Type B pancreatic cell (in vitro differentiated cells): ENCODE measurements at places on chromosomes 1 and 21. TPM values are rescaled to one million over a fixed set of nuclear protein-coding genes. Genes with fewer than 3 reads are reported as not detected.

- no peaks in the 10 kb centered on the region for H3K27me3 ChIP-seq
- no peak overlapping the region for H3K27ac ChIP-seq
- H3K36me3 ChIP-seq = no peaks in the 10 kb centered on the region
- no peak overlapping the region for H3K4me3 ChIP-seq
- no peak for DNase-seq
- H3K4me1 ChIP-seq = no peaks in the 10 kb centered on the region
Measured at GRCh38 chr1:94721240-94721639, 98.9 kb upstream of the SLC44A3 start.

- H3K4me1 ChIP-seq = no peaks in the 10 kb centered on the region
- H3K36me3 ChIP-seq = no peaks in the 10 kb centered on the region
- H3K27ac ChIP-seq = no peak overlapping the region
- DNase-seq = no peak
- H3K27me3 ChIP-seq = no peaks in the 10 kb centered on the region
- no peak overlapping the region for H3K4me3 ChIP-seq
Measured at GRCh38 chr1:85847356-85847755, 139.1 kb upstream of the ZNHIT6 start.

DNA sequence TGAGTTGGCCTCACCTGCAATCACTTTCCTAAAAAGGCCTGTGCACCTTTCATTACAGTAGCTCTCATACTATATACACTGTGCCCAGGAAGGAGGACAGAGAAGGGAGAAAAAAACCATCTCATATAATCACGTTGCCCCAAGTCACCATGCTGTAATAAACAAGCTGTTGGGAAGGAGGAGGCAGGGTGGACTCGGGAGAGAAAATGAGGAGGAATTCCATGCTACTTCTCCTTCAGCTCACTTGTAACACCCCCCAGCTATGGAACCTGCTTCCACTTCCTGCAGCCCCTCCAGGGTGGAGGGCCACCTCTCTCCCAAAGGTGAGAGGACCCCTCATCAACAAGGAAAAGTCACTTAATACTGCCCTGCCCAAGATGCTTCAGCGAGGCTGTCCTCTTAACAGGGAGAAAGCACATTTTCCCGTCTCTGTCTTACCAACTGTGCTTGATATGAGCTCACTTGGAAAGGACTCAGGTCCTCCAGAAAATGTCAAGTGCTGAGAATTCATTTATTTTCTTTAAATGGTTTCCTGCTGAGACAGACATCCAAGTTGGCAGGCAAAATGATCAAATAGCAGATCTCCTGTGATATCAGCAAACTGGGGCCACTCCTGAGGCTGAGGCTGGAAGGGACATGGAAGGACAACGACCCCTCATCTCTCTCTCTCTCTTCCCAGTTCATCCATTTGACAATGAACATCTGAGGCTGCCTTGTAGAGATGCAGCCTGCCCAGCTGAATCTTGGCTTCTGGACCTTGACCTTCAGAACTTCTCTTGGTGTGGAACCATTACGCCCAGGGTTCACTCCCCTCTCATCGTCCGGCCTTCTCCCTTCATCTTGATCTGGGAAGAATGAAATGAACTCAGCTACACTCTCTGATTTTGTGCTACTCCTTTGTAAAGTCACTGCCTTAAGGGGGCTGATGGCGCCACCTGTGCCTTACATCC is 54.0 kb downstream of the CAPN9 start:
- peak; percentile 27 for DNase-seq
- H3K4me1 ChIP-seq = peaks cover 13% of the 10 kb centered on the region
- H3K36me3 ChIP-seq = no peaks in the 10 kb centered on the region
- no peak overlapping the region for H3K27ac ChIP-seq

DNA sequence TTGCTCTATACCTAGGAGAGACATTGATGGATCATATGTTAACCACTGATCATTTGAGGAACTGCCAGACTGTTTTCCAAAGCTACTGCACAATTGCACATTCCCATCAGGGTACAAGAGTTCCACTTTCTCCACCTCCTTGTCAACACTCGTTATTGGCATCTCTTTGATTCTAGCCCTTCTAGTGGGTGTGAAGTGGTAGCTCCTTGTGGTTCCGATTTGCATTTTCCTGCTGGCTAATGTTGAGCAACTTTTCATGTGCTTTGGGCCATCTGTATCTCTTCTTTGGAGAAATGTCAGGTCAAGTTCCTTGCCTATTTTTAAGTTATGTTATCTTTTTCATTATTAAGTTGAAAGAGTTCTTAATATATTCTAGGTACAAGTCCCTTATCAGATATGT is 90.1 kb downstream of the DMRTB1 start:
- H3K36me3 ChIP-seq = no peaks in the 10 kb centered on the region
- H3K4me3 ChIP-seq = no peak overlapping the region
- DNase-seq = no peak
- no peak overlapping the region for H3K27ac ChIP-seq

GRCh38 chr1:36883315-36883949 is 150.9 kb downstream of the GRIK3 start:
- H3K36me3 ChIP-seq = no peaks in the 10 kb centered on the region
- no peaks in the 10 kb centered on the region for H3K4me1 ChIP-seq
- DNase-seq = peak; percentile 27
- no peak overlapping the region for H3K4me3 ChIP-seq
- H3K27me3 ChIP-seq = peaks cover 17% of the 10 kb centered on the region
- no peak overlapping the region for H3K27ac ChIP-seq

DNA sequence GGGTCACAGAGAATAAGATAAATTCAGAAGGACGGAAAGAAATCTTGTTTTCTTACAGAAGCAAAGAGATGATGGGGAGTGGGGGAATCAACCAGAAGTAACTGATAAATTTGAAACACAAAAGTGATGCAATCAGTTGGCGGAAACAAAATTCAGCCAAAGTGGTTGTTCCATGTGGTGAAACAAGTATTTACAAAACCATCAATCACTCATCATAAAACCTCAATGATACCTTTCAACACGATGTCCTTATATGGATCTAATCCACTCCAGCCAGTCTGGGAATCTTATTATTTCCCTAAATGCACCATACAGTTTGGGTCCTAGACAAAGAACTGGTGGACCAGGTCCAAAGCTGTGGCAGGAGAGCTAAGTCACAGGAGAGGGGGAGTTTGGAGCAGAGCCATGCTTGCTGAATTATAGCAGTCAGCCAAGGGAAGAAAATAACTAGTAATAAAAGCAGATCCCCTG is 303.8 kb upstream of the LRRC7 start:
- no peak for DNase-seq
- peak overlapping the region; percentile 56 for H3K27ac ChIP-seq

GRCh38 chr21:45997495-45998275 is 16.1 kb downstream of the COL6A1 start:
- H3K27ac ChIP-seq = no peak overlapping the region
- no peaks in the 10 kb centered on the region for H3K36me3 ChIP-seq
- no peaks in the 10 kb centered on the region for H3K27me3 ChIP-seq
- H3K4me1 ChIP-seq = no peaks in the 10 kb centered on the region
- H3K4me3 ChIP-seq = no peak overlapping the region

- H3K27ac ChIP-seq = no peak overlapping the region
- peaks cover 33% of the 10 kb centered on the region for H3K4me1 ChIP-seq
- no peak for DNase-seq
- H3K36me3 ChIP-seq = no peaks in the 10 kb centered on the region
- no peak overlapping the region for H3K4me3 ChIP-seq
Measured at GRCh38 chr1:162699366-162699765, 67.1 kb downstream of the DDR2 start.

DNA sequence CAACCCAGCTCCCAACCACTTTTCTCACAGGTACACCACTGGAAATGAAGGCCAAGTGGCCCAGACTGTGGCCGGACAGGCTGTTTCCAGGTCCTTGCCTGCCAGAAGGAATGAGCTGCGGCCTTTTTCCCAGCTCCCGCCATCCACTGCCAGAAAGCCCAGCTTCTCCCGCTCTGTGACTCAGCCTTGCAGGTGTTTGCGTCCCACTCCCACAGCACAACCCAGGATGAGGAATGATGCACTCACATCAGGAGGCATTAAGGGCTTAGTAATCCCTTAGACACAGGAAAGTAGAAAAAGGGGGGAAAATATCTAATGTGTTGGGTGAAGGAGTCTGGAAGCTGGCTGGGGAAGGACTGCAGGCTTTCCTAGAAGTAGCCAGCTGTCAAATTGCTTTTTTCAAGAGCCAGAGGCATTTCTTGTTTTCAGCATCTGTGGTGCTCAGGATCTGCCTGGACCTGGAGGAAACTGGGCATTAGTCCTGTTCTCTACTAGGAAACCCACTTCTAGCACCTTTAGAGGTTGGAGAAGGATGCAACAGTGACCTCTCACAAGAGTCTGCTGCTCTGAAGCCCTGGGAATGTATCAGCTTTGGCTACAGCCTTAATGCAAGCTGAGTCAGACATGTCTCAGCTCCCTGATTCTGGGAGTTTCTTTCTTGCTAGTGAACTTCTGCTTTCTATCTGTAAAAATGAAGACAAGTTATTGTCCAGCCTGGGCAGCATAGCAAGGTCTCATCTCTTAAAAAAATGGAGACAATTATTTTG is 13.2 kb upstream of the MAP1LC3C start:
- H3K27me3 ChIP-seq = no peaks in the 10 kb centered on the region
- H3K36me3 ChIP-seq = no peaks in the 10 kb centered on the region
- H3K27ac ChIP-seq = no peak overlapping the region
- no peak overlapping the region for H3K4me3 ChIP-seq

GRCh38 chr21:33162436-33162951 is 67.2 kb upstream of the IFNAR2 start:
- peaks cover 49% of the 10 kb centered on the region for H3K27me3 ChIP-seq
- H3K36me3 ChIP-seq = no peaks in the 10 kb centered on the region
- H3K4me1 ChIP-seq = peaks cover 10% of the 10 kb centered on the region
- H3K27ac ChIP-seq = no peak overlapping the region
- DNase-seq = no peak
- H3K4me3 ChIP-seq = peak overlapping the region; percentile 46

- DNase-seq = no peak
- no peaks in the 10 kb centered on the region for H3K27me3 ChIP-seq
- no peaks in the 10 kb centered on the region for H3K36me3 ChIP-seq
- H3K4me3 ChIP-seq = no peak overlapping the region
- no peak overlapping the region for H3K27ac ChIP-seq
Measured at GRCh38 chr1:209397371-209397770, 186.1 kb upstream of the CAMK1G start.

DNA sequence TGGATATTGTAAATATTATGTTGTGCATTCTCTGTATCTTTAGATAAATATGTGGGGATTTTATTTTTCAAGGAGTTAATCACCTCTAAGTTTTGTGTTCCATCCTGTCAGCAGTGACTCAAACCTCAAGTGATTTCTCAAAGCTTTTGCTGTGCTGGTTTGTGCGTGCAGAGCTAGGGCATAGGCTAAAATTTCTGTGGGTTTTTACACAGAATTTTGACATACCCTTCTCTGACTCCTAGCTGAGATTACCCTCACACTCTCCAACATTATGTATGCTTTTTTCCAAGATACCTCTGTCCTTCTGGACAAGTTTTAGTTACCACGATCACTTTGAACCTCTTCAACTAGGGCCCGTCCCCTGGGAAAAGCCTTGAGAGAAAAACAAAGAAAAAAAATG is 384.9 kb downstream of the NCAM2 start:
- H3K36me3 ChIP-seq = no peaks in the 10 kb centered on the region
- H3K27ac ChIP-seq = no peak overlapping the region
- H3K4me1 ChIP-seq = no peaks in the 10 kb centered on the region
- DNase-seq = no peak
- no peak overlapping the region for H3K4me3 ChIP-seq
- no peaks in the 10 kb centered on the region for H3K27me3 ChIP-seq

DNA sequence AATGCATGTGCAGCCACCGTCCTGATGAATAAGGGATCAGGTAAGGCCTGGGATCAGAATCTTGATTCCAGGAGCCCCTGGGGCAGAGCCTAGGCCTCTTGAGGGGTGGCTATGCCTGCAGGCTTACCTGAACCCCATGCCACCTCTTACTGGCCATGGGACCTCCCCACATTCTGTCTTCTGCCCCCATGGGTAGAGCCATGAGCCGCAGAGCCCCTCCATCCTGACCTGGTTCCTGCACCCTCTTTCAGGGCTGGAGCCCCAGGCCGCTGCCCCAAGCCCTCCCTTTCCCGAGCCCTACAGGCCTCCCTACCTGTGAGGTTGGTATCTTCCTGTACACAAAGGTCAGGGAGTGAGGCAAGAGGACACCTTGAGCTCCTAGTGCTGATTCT is 120.8 kb downstream of the DMRTB1 start:
- peak; percentile 50 for DNase-seq
- no peak overlapping the region for H3K27ac ChIP-seq
- no peaks in the 10 kb centered on the region for H3K36me3 ChIP-seq
- H3K4me1 ChIP-seq = peaks cover 63% of the 10 kb centered on the region
- no peak overlapping the region for H3K4me3 ChIP-seq

DNA sequence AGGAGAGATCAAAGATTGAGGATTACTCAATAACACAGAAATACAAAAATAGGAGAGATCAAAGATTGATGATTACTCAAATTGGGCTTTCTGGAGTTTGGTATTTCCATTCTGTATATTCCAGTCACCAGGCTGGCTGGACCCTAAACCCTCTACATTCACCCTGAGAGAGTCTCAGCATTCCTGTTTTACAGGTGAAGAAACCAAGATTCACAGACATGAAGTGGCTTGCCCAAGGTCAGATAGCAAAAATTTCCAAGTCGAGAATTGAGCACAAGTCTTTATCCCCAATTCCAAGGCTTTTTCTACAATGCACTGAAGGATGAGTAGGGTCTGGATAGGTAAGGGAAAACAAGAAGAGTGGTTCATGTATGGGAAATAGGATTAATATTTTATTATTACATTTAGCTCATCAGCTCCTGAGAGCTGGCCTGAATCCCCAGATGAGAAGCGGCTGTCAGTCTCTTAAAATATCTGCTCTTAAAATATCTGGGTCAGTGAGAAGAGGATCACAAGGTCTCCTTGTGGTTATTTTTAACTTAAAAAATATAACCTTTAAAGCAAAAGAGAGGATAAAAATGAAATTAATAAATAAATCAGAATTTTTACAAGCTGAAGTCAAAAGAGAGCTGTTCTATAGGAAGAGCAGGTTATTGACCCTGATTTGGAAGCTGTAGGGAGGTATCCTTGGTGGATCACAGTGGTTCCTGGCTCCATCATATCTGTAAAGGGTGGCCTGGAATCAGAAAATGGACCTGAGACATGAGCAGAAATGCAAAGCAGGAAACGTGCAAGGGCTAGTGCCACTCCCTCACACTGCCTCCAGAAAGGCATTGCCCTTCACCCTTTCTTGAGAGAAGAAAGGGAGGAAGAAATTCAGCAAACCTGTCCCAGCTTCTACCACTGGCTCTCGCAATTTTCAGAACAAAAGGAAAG is 29.1 kb upstream of the SEC16B start:
- no peak for DNase-seq
- no peak overlapping the region for H3K4me3 ChIP-seq
- H3K36me3 ChIP-seq = no peaks in the 10 kb centered on the region
- peaks cover 5% of the 10 kb centered on the region for H3K27me3 ChIP-seq
- H3K4me1 ChIP-seq = no peaks in the 10 kb centered on the region
- H3K27ac ChIP-seq = no peak overlapping the region

Gene ATP1B1
- 237 and 306 TPM in 2 replicates for total RNA-seq

Gene MYOC
- total RNA-seq = not detected in 2 replicates

Gene ENSA
- total RNA-seq = 153 and 185 TPM in 2 replicates

Gene PPOX
- 25.7 and 43.6 TPM in 2 replicates for total RNA-seq

Gene ADGRB2
- 3.2 and 14.2 TPM in 2 replicates for total RNA-seq

Gene PADI1
- total RNA-seq = 21.2 and 35.5 TPM in 2 replicates

Gene PGLYRP4
- 4.4 and 5.9 TPM in 2 replicates for total RNA-seq

Gene RBP7
- total RNA-seq = 0.92 and 2.9 TPM in 2 replicates

Gene PCBP3
- total RNA-seq = 2.1 and 5.5 TPM in 2 replicates
